Endodermal cell (in vitro differentiated cells): ENCODE measurements at places on chromosomes 4 and X.

- no peaks in the 10 kb centered on the region for H3K36me3 ChIP-seq
- no peak for DNase-seq
- H3K4me3 ChIP-seq, result peak overlapping the region; percentile 81
- H3K27ac ChIP-seq, result no peak overlapping the region
- no peaks in the 10 kb centered on the region for H3K4me1 ChIP-seq
- H3K27me3 ChIP-seq, result no peaks in the 10 kb centered on the region
Observed at GRCh38 chrX:137427816-137428215, 138.1 kb upstream of the ZIC3 start.

GRCh38 chr4:33722254-33722653, 2522.1 kb downstream of the ARAP2 start:
- no peaks in the 10 kb centered on the region for H3K27me3 ChIP-seq
- no peak overlapping the region for H3K27ac ChIP-seq
- no peaks in the 10 kb centered on the region for H3K4me1 ChIP-seq
- H3K36me3 ChIP-seq, result no peaks in the 10 kb centered on the region

GRCh38 chr4:19905024-19905423, 346.7 kb upstream of the SLIT2 start:
- H3K4me1 ChIP-seq, result no peaks in the 10 kb centered on the region
- H3K36me3 ChIP-seq, result no peaks in the 10 kb centered on the region
- no peak overlapping the region for H3K4me3 ChIP-seq
- H3K27me3 ChIP-seq, result no peaks in the 10 kb centered on the region

GRCh38 chrX:10401239-10401638, 219.1 kb downstream of the MID1 start:
- no peaks in the 10 kb centered on the region for H3K27me3 ChIP-seq
- no peak overlapping the region for H3K27ac ChIP-seq
- H3K36me3 ChIP-seq, result no peaks in the 10 kb centered on the region

DNA sequence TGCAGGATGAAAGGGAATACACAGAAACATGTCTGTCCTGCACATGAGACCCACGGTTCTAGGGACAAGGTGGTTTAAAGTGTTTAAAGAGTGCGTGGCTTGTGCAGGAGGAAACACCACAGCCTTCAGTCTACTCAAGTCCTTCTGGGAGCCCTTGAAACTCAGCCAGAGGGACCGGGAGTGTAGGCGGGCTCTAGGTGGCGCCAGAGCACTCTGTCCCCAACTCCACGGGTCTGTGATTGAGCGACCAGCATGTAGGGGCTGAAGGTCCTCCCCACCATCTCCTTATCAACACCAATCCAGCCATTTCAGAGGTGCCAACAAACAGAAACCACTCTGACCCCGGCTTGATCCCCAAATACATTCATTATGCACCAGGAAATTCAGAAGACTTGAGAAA, 82.0 kb upstream of the CLDN34 start:
- no peak overlapping the region for H3K4me3 ChIP-seq
- no peak overlapping the region for H3K27ac ChIP-seq
- no peaks in the 10 kb centered on the region for H3K4me1 ChIP-seq

- no peak for DNase-seq
- no peaks in the 10 kb centered on the region for H3K4me1 ChIP-seq
- H3K27me3 ChIP-seq, result no peaks in the 10 kb centered on the region
- H3K36me3 ChIP-seq, result peaks cover 10% of the 10 kb centered on the region
- no peak overlapping the region for H3K4me3 ChIP-seq
Observed at GRCh38 chr4:158673633-158674032, 1.5 kb downstream of the ETFDH start.

- no peak overlapping the region for H3K4me3 ChIP-seq
- no peaks in the 10 kb centered on the region for H3K36me3 ChIP-seq
- no peaks in the 10 kb centered on the region for H3K27me3 ChIP-seq
- H3K27ac ChIP-seq, result no peak overlapping the region
- no peaks in the 10 kb centered on the region for H3K4me1 ChIP-seq
- DNase-seq, result no peak
Observed at GRCh38 chrX:2756548-2756947, 4.7 kb downstream of the XG start.

DNA sequence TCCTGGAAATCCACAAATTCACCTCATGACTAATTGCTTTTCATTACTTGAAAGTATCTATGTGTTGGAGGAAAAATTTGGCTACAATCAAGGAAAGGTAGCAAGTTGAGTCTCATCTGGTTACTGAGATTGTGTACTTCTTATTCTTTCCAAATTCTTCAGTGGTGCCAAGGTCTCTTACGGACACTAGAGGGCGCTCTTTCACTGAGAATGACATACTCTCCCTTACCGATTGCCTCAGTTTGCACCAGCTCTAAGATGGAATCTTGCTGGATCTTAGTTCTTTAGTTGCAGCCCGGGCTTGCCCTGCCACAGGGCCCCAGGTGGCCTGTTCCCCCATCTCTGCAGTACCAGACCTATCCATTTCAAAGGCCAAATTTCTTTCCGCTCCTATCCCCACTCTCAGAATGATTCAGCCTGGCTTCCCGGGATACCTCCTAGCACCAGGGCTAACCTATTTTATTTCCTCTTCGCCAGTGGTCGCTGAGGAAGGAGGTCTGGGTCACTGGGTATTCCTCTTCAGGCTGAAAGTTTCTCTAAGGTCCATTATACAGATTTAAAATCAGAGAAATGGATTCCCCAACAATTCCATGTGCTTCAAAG, 24.6 kb upstream of the GPR50 start:
- no peak overlapping the region for H3K27ac ChIP-seq
- H3K27me3 ChIP-seq, result peaks cover 35% of the 10 kb centered on the region
- H3K4me3 ChIP-seq, result no peak overlapping the region
- H3K36me3 ChIP-seq, result no peaks in the 10 kb centered on the region
- H3K4me1 ChIP-seq, result no peaks in the 10 kb centered on the region

DNA sequence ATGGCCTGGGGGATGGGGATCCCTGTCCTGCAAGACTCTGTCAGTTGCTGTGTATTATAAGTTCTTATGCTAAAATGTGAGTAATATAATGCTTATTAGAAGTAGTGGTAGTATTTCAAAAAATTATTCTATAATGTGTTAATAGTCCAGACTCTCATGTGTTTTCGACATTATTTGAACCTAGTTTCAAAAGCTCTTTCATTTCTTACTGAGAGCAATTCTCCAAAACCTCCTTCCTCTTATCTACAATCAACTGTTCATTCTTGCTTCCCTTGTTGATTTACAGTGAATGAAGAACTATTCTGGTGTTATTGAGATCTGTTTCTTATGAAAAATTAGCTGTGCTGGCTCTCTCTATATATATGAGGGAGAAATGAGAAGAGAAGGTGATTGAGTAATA, 32.9 kb upstream of the PTPN13 start:
- H3K27me3 ChIP-seq, result peaks cover 78% of the 10 kb centered on the region
- no peaks in the 10 kb centered on the region for H3K36me3 ChIP-seq
- H3K4me1 ChIP-seq, result peaks cover 5% of the 10 kb centered on the region

GRCh38 chrX:10379878-10380277, 223.1 kb downstream of the CLCN4 start:
- DNase-seq, result no peak
- H3K4me1 ChIP-seq, result no peaks in the 10 kb centered on the region
- H3K36me3 ChIP-seq, result no peaks in the 10 kb centered on the region
- no peak overlapping the region for H3K27ac ChIP-seq
- no peak overlapping the region for H3K4me3 ChIP-seq

GRCh38 chr4:81549984-81550383, 78.3 kb upstream of the RASGEF1B start:
- no peak overlapping the region for H3K4me3 ChIP-seq
- no peak overlapping the region for H3K27ac ChIP-seq
- H3K27me3 ChIP-seq, result no peaks in the 10 kb centered on the region
- H3K4me1 ChIP-seq, result no peaks in the 10 kb centered on the region
- no peaks in the 10 kb centered on the region for H3K36me3 ChIP-seq
- DNase-seq, result peak; percentile 47

GRCh38 chrX:25544641-25545040, 528.9 kb upstream of the ARX start:
- H3K4me3 ChIP-seq, result no peak overlapping the region
- no peaks in the 10 kb centered on the region for H3K27me3 ChIP-seq
- no peak overlapping the region for H3K27ac ChIP-seq
- no peak for DNase-seq

DNA sequence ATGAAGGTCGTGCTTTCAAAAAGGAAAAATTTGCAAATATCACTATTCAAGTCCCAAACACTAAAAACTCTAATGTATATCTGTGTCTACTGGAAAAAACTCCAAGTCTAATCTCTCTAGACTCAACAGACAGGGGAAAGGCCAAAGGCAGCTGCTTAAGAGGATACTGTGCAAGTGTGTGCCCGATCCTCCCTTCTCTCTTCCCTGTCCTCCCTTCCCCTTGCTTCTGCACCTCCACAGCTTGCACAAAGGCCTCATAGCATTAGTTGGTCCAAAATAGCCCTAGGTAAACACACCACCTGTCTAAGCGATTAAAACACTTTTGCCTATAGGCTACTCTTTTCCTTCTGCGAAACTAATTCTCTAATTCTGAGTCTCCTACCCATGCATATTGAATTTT, 10.6 kb downstream of the C4orf54 start:
- no peak for DNase-seq
- H3K27me3 ChIP-seq, result no peaks in the 10 kb centered on the region
- no peak overlapping the region for H3K4me3 ChIP-seq
- peaks cover 8% of the 10 kb centered on the region for H3K4me1 ChIP-seq
- no peaks in the 10 kb centered on the region for H3K36me3 ChIP-seq
- H3K27ac ChIP-seq, result no peak overlapping the region

- no peak overlapping the region for H3K4me3 ChIP-seq
- H3K27me3 ChIP-seq, result no peaks in the 10 kb centered on the region
- no peaks in the 10 kb centered on the region for H3K36me3 ChIP-seq
- DNase-seq, result no peak
- no peak overlapping the region for H3K27ac ChIP-seq
Observed at GRCh38 chrX:42783451-42783850, 5.5 kb upstream of the PPP1R2C start.

GRCh38 chr4:107736037-107736436, 16.0 kb upstream of the PAPSS1 start:
- no peak for DNase-seq
- H3K4me1 ChIP-seq, result peaks cover 4% of the 10 kb centered on the region
- H3K27me3 ChIP-seq, result peaks cover 21% of the 10 kb centered on the region
- H3K36me3 ChIP-seq, result no peaks in the 10 kb centered on the region
- H3K4me3 ChIP-seq, result no peak overlapping the region

- no peaks in the 10 kb centered on the region for H3K27me3 ChIP-seq
- no peak overlapping the region for H3K27ac ChIP-seq
- H3K4me3 ChIP-seq, result no peak overlapping the region
- H3K36me3 ChIP-seq, result no peaks in the 10 kb centered on the region
Observed at GRCh38 chr4:69799337-69799736, 38.9 kb upstream of the SULT1B1 start.

DNA sequence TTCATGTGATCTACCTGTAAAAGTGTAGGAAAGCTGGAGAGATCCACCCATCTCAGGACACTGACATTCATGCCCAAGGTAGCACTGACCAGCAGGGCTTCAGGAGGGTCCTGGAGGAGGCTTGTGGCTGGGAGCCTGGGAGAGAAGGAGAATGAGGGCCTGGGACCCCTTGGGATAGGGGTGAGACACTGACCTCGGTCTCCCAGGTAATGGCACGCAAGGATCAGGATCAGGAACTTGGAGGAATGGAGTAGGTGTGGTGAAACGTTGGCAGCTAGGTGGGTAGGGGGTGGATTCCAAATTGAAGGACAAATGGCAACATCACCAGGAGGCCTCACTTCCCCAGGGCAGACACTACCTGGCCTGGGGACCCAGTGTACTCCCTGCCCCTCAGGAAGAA, 12.4 kb upstream of the RGS12 start:
- no peaks in the 10 kb centered on the region for H3K4me1 ChIP-seq
- no peaks in the 10 kb centered on the region for H3K36me3 ChIP-seq
- no peak for DNase-seq
- H3K27ac ChIP-seq, result no peak overlapping the region
- H3K4me3 ChIP-seq, result no peak overlapping the region

- H3K4me3 ChIP-seq, result no peak overlapping the region
- no peaks in the 10 kb centered on the region for H3K27me3 ChIP-seq
- H3K36me3 ChIP-seq, result peaks cover 9% of the 10 kb centered on the region
- H3K4me1 ChIP-seq, result no peaks in the 10 kb centered on the region
Observed at GRCh38 chrX:23736030-23736429, 7.0 kb downstream of the ACOT9 start.

GRCh38 chr4:109966891-109967481, 54.3 kb downstream of the EGF start:
- H3K27me3 ChIP-seq, result no peaks in the 10 kb centered on the region
- H3K36me3 ChIP-seq, result peaks cover 10% of the 10 kb centered on the region

GRCh38 chrX:13153796-13154195, 109.4 kb upstream of the FAM9C start:
- H3K36me3 ChIP-seq, result no peaks in the 10 kb centered on the region
- DNase-seq, result no peak
- H3K4me3 ChIP-seq, result no peak overlapping the region
- no peak overlapping the region for H3K27ac ChIP-seq
- H3K27me3 ChIP-seq, result no peaks in the 10 kb centered on the region
- H3K4me1 ChIP-seq, result no peaks in the 10 kb centered on the region

DNA sequence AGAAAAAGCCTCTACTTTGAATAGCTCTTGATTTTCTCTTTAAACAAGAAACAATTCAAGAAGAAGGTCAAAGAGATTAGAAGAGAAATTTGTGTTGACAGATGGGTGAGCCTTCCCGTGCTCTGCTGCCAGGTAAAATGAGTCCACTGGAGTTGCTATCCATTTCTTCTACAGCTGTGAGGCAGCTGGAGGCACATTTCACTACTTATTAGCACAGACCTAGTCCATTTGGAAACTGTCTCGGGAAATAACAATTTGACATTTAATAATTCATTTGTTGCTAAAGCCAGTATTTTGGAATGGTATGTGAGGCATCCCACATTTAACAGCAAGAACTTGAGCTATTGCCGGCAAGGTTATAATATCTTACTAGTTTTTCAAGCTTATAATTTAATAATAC, 396.8 kb upstream of the GRIA3 start:
- H3K27ac ChIP-seq, result no peak overlapping the region
- H3K27me3 ChIP-seq, result no peaks in the 10 kb centered on the region
- DNase-seq, result no peak
- H3K4me1 ChIP-seq, result no peaks in the 10 kb centered on the region
- H3K4me3 ChIP-seq, result no peak overlapping the region

GRCh38 chr4:8412288-8412687, 28.2 kb downstream of the ACOX3 start:
- no peaks in the 10 kb centered on the region for H3K4me1 ChIP-seq
- no peaks in the 10 kb centered on the region for H3K27me3 ChIP-seq
- H3K4me3 ChIP-seq, result no peak overlapping the region
- H3K36me3 ChIP-seq, result peaks cover 98% of the 10 kb centered on the region
- H3K27ac ChIP-seq, result no peak overlapping the region

DNA sequence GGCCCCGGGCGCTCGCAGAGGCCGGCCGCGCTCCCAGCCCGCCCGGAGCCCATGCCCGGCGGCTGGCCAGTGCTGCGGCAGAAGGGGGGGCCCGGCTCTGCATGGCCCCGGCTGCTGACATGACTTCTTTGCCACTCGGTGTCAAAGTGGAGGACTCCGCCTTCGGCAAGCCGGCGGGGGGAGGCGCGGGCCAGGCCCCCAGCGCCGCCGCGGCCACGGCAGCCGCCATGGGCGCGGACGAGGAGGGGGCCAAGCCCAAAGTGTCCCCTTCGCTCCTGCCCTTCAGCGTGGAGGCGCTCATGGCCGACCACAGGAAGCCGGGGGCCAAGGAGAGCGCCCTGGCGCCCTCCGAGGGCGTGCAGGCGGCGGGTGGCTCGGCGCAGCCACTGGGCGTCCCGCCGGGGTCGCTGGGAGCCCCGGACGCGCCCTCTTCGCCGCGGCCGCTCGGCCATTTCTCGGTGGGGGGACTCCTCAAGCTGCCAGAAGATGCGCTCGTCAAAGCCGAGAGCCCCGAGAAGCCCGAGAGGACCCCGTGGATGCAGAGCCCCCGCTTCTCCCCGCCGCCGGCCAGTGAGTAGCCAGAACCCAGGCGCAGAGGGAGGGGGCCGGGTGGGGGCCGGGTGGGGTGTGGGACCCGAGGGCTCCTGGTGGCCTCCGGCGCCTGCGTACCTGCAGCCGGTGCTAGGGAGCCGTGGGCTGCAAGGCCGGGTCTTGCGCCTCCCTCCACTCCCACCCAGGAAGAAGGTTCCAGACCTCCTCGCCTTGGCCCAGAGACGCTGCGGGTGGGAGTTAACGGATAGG, 534 bp downstream of the MSX1 start:
- DNase-seq, result peak; percentile 77
- peak overlapping the region; percentile 60 for H3K4me3 ChIP-seq
- peaks cover 97% of the 10 kb centered on the region for H3K27me3 ChIP-seq
- H3K36me3 ChIP-seq, result no peaks in the 10 kb centered on the region
